ENCODE measurements at places on chromosomes 6 and 20.

GRCh38 chr20:14336686-14337085, 726 bp downstream of the FLRT3 start:
- DNase-seq, result no peak

DNA sequence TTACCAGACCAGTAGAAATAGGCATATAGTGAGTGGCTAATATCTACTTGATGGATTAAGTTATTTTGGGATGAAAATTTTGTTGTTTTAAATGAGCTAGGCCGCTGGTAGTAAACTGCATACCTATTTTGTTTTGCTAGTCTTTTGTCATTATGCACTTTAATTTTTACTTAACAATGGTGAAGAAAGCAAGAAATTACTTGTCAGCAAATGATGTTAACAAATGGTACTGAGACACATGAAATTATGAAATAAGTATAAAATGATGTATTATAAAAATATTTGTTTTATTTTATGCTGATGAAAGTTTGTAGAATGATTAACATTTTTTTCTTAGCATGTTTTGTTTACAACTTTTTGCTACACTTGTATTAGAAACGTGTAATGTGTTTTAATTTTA, 807.7 kb downstream of the TBC1D32 start:
- DNase-seq, result no peak

- DNase-seq, result no peak
These were observed 93.4 kb downstream of the HIVEP2 start for GRCh38 chr6:142851601-142852000.

GRCh38 chr6:151155095-151155494, 84.7 kb upstream of the AKAP12 start:
- DNase-seq, result no peak

DNA sequence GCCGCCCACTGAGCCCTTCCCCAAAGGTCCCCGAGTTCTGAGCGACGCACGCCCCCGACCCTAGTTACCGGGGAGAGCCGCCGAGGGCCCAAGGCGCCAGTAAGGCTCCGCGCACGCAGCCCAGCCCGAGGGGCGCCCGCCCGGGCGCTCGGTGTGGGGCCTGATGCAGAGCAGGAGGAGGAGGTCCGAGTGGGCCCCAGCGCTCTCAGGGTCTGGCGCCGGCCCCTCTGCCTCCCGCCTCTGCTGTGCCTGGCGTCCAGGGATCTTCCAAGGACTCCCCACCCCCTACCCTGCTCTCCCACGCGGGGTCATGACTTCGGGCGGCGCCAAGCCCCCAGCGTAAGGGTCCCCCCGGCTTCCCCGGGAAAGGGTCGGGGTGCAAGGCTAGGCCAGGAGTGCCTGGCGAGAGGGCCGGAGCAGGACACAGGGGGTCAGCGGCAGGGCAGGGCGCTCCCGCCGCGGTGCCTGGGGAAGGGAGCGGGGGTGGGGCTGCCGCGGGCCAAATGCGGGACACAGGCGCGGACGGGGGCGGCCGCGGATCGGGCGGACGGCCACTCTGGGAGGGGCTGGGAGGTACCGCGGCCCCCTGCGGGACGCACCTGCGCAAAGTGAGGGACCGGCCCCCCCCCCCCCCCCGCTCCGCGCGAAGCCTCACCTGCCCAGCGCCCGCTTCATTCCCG, 637 bp downstream of the ABHD12 start:
- no peak for DNase-seq

Data from thymus (tissue), 14 donors.